ENCODE measurements at places on chromosomes 5 and 9.

DNA sequence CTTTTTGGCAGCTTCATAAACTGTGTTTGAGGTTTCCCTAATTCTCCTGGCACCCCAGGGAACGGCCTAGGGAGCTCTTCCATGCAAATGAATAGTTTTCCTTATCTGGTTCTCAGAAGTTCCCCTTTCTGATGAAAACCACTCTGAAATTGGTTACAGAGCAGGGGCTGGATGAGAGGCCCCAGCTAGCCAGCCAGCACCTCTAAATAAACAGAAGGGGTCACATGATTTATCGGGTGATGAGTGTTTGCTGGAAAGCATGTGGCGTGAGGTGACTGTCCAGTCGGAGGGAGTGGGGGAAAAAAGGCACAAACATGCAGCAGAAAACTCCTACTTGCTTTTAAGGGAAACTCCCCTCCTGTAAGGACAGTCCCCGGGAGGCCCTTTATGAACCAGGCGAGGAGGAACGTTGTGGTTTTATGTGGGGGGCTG lies 261.2 kb upstream of the ANKRD55 start:
- no peak for DNase-seq

DNA sequence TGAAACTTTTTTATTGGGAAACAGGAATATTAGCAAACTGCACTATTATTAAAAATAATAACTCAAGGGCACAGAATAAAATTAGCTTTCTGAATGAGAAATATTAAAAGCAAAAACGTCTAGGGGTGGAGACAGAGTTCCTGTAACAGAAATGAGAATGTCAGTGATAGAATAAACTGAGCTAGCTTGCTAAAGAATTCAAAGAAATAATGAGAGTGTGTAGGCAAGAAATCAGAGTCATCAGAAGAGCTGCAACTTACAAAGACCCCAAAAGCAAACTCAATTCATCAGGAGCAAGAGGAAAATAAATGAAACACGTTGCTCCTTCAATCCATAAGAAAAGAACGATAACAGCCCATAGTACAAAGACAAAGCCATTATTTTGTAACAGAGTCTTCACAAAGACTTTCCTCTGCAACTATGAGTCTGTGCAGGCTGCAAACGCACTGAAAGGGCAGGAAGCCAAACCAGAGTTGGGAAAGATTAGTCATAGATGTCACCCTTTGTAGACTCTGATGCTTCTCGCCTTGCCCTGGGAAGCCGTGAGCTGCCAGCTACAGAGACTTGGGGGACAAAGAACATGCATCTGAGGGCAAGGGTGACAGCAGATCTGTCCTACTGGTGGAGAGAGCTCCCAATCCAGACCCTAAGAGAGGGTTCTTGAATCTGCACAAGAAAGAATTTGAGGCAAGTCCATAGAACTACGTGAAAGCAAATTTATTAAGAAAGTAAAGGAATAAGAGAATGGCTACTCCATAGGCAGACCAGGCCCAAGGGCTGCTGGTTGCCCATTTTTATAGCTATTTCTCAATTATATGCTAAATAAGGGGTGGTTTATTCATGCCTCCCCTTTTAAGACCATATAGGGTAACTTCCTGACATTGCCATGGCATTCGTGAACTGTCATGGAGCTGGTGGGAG lies 40.8 kb downstream of the SHC3 start:
- DNase-seq: no peak

GRCh38 chr5:3336666-3337065 lies 259.0 kb upstream of the IRX1 start:
- no peak for DNase-seq

DNA sequence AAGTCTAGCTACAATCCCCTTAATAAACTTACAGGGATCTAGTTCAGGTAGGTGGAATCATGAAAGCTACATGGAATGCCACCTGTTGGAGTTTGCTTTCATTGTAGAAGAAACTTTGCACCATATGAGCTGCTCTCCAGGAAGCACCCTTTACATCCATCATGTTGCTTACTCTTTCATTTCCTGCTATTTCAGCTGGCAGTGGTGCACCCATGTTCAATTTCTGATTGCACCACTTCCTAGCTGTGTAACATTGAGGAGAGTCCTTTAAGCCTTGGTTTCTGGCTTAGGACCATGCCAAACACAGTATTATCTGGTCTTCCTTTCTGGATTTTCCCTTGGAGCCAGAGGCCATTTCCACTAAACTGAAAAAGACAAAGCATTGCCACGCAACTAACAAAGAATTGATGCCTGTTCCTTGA lies 123.3 kb upstream of the SLC12A2 start:
- DNase-seq: no peak

DNA sequence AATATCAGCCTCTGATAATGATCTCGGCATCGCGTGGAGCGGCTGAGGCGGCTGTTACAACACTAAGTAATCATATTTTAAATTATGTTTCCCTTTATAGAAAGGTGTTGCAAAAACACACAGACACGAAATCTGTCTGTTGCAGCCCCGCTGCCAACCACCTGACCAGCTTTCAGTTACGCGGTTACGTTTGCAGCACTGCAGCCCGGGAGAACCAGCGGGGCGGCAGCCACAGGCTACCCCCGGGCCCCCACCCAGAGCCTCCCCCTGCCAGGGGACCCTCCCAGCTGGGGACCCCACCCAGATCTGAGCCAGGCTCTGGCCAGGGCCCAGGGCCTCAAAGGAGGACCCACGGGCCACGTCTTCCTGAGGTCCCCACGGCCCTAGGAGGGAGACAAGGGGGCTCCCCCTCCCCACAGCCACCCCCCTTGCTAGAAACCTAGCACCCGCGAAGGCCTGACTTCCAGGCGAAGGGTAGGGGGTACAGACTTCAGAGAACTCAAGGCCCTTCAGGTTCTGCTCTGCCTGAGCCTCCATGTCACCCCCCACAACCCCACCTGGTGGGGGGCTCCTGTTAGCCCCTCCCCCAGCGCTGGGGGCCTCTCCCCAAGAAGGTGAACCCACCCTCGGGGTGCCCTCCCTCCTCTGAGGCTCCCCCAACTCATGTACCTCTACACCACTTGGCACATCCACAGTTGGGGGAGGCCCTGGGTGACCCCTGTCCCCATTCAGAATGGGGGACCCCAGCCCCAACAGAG lies 6.0 kb downstream of the NACC2 start:
- no peak for DNase-seq

- DNase-seq: no peak
Observed at GRCh38 chr5:16518606-16519005, 53.0 kb upstream of the ZNF622 start.

DNA sequence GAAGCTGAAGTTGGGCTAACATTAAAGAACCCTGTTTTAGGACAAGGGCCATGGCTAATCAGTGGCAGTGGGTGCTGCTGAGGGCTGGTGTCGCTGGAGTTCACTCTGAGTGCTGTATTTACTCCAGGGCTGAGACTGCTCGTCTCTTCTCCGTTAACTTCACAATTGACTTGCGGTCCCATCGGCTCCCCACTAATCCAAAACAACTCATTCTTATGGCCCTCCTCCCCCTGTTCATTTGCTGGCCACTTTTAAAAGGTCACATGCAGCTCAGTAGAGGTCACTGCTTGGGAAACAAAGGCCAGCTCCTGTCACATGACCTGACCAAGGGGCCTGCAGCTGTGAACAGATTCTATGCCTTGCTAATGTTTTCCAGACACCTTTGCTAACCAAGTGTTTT lies 38.4 kb downstream of the PTCH1 start:
- DNase-seq: no peak

Measured in stimulated activated CD4-positive, alpha-beta T cell treated with anti-CD3 and anti-CD28 coated beads, Interleukin-2, amount 100 ng/mL, for 4 hours (primary cell).